Uterus (tissue), 4 donors: ENCODE measurements at places on chromosomes 2 and 18. TPM values are rescaled to one million over a fixed set of nuclear protein-coding genes. Genes with fewer than 3 reads are reported as not detected.

- no peak for DNase-seq
These were observed 31.9 kb downstream of the UXS1 start for GRCh38 chr2:106161938-106162820.

DNA sequence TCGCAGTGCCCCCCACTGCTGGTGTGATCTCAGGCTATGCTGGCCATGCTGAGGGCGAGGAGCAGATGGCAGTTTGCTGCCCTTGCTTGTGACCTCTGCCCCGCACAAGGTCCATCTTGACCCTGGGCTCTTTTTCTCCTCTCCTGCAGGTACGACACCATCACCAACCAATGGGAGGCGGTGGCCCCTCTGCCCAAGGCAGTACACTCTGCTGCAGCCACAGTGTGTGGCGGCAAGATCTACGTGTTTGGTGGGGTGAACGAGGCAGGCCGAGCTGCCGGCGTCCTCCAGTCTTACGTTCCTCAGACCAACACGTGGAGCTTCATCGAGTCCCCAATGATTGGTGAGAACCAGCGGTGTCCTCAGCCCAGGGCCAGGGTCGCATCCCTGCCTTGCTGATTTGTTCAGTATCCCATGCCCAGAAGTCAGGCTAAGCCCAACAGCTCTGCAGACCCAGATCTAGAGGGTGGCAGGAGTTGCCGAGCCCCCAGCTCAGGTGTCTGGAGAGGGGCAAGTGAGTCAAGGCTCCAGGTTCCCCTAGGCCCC, 223.8 kb downstream of the ATAD2B start:
- DNase-seq = no peak

DNA sequence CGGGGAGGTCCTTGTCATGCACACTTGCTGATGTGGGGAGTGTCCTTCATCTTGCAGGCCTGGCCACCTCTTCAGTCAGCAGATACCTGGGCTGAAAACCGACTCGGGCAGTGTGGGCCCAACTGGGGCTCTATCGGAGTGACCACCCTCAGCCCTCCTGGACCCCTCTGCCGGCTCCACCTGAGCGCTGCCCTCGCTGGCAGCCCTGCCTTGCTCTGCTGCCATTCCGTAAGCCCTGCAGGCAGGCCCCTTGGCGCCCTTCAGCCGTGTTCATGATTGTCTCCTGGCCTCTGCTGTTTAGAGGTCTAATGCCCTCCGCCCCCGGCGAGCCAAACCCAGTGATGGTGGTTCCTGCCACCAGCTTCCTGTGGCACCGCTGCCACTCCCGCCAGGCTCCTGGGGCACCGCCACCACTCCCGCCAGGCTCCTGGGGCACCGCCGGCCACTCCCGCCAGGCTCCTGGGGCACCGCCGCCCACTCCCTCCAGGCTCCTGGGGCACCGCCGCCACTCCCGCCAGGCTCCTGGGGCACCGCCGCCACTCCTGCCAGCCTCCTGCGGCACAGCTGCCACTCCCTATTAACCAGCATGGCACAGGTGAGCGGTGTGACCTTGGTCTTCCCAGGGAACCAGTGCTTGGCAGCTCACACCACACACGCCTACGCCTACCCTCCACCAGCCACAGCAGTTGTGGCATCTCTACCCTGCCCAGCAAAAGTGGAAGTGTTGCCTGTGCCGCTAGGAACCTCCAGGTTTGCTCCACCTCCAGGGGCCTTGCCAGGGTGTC, 15.9 kb downstream of the CAPN10 start:
- DNase-seq = no peak

DNA sequence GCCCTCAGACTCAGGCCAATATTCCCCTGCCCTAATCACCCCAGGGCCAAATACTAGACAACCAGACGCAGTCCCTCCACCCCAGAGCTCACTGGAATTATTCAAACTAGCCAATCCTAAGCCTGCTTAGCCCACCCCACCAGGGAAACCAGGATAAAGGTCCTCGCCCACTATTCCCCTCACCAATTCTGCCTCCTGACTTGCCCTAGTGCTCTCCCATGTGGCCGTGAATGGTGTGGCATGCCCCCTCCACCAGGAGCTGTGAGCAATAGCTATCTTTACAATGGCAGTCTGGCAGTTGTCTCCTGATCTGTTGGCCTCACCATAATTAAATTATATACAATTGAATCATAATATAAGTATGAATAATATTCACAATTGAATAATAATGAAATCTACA, 42.3 kb downstream of the FAM124B start:
- DNase-seq = no peak

- DNase-seq = no peak
These were observed 15.3 kb downstream of the CNOT11 start for GRCh38 chr2:101267671-101268656.

DNA sequence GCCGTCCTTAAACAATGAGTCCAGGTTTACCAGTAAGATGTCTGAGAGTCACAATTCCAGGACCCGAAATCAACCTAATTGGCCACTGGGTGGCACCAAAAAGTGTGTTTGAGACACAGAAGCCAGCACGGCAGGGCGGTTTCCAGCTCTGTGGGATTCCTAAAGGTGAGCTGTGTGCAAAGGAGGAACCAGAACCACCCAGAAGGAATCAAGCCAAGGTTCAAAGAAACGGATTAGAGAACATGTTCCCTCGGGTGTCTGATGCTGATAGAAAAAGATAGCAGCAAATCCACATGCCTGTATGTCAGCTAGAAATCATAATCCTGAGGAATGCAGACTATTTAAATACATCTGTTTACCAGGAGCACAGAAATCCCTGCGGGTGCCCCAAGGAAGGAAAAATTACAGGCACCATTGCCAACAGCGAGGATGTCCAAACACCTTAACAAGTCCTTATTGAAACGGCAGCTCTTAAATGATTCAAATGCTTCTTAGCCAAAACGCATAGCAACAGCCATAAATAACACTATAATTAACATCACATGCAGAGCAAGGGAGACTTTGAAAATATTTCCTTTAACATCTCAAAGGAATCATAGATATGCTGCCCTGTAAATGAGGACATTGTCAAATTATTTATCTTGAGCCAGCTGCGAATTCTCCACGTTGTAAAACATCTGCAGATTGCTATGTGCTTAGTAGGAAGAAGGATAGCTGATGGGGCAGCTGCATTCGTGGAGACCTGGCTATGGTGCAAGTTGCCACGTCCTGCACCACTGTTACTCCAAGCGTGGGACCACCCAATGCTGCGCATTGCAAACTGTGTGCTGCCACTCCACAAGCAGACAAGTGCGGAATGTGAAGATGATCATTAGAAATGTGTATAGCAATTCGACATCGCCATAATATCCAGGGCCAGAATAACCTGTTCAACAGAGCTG, 318.7 kb upstream of the NCKAP5 start:
- peak; percentile 27 for DNase-seq

- DNase-seq = no peak
These were observed 352.6 kb downstream of the TNS1 start for GRCh38 chr2:217650229-217650628.

- DNase-seq = no peak
These were observed 88.6 kb downstream of the LIPG start for GRCh38 chr18:49650426-49650891.

GRCh38 chr2:109448946-109449788, 164.6 kb downstream of the SEPTIN10 start:
- DNase-seq = peak; percentile 14

GRCh38 chr2:100786297-100786658, 33.7 kb upstream of the NPAS2 start:
- DNase-seq = no peak

GRCh38 chr2:164032995-164033394, 297.2 kb upstream of the FIGN start:
- DNase-seq = no peak

DNA sequence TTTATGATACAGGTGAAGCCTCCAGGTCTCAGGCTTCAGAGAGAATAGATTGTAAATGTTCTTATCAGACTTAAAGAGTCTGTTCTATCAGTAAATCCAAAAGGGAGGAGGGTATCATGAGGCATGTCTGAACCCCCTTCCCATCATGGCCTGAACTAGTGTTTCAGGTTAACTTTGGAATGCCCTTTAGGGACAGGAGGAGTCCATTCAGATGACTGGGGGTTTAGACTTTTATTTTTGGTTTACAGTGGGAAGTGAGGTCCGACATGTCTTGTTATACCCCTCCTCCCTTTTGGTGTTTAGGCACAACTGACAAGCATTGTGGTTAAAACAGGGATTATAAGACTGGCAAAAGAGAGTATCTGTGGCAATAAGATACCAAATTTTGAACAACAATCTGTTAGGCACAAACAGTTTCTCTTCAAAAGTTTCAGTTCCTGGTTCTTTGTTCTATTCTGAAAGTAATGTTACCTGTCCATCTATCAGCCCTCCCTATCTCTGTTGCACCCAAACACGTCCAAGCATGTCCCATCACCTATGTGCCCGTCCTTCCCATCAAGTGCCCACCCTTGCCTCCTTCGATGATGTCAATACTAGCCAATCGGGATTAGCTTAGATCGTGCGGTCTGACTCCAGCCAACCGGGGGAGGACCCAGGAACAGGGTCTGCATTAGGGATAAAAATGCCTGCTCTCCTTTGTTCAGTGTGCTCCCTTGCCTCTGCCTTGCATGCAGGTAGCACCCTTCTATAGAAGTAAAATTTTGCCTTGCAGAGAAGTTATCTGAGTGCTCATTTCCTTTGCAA, 16.4 kb downstream of the TCF23 start:
- DNase-seq = no peak

GRCh38 chr2:28750316-28751251, 1.0 kb upstream of the PPP1CB start:
- peak; percentile 45 for DNase-seq

Gene POTEE
- total RNA-seq = not detected

Gene RMDN2
- 14.4 TPM for total RNA-seq
